Frontal cortex (tissue), 4 donors: ENCODE measurements at places on chromosomes 1 and 21. TPM values are rescaled to one million over a fixed set of nuclear protein-coding genes. Genes with fewer than 3 reads are reported as not detected.

The CLEC20A gene
- total RNA-seq = not detected

The TAS1R1 gene
- total RNA-seq = not detected

DNA sequence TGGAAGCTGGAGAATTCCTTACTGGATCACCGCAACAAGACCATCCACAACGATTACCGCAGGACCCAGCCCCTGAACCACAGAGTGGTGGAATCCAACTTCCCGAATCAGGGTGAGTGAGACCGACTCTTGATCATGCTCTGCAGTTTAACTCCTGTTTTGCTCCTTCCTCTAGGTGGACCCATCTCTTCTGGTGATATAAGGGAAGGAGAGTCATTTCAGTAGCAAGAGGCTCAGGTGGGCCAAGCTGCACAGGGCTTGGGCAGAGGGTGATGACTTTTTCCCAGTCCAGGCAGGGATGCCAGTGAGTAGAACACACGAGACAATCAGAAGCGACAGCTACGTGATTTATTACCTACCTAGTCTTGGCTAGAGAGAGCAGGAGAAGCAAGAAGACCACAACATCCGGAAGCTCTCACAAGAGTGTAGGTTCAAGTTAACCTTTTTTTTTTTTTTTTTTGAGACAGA is 25.2 kb downstream of the CA6 start:
- no peak for DNase-seq

- no peak for DNase-seq
These were observed 97.2 kb downstream of the WDR4 start for GRCh38 chr21:42781971-42782722.

- no peak for DNase-seq
These were observed 19.7 kb downstream of the DPH5 start for GRCh38 chr1:101005871-101006270.

- no peak for DNase-seq
These were observed 119.0 kb upstream of the NRIP1 start for GRCh38 chr21:15183813-15184257.

DNA sequence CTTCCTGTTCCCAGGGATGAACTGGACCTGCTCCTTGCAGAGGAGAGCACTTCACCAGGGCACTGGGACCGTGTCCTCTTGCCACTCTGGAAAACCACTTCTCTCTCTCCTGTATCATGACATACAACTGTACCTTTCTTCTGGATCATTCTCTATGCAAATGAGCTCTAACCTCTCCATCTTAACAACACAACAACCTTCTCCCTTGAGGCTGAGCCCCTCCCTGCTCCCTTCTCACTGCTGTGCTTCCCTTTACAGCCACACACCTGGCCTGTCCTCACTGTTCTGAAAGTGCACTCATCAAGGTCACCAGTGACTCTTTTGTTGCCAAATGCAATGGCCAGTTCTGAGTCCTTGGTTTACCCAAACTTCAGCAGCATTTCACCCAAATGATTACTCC is 54.5 kb upstream of the MRPS6 start:
- no peak for DNase-seq

DNA sequence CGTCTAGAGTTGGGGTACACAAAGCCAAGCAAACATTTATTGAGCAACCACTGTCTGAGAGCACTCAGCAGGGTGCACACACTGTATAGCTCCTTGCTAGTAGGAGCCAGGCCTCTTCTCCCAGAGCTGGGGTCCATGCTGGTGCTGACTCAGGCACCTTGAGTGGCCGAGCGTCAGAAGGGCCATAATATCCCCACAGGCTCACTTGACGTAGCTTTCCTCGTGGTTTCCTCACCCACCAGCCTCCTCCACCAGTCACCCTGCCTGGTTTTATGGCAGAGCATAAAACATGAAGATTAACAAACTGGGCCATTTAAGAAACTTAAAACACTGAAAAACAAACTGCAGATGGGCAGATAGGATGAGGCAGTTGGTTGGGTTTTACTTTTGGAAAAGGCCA is 361.5 kb downstream of the HHAT start:
- DNase-seq = no peak
